ENCODE measurements at places on chromosomes 12 and 14.

DNA sequence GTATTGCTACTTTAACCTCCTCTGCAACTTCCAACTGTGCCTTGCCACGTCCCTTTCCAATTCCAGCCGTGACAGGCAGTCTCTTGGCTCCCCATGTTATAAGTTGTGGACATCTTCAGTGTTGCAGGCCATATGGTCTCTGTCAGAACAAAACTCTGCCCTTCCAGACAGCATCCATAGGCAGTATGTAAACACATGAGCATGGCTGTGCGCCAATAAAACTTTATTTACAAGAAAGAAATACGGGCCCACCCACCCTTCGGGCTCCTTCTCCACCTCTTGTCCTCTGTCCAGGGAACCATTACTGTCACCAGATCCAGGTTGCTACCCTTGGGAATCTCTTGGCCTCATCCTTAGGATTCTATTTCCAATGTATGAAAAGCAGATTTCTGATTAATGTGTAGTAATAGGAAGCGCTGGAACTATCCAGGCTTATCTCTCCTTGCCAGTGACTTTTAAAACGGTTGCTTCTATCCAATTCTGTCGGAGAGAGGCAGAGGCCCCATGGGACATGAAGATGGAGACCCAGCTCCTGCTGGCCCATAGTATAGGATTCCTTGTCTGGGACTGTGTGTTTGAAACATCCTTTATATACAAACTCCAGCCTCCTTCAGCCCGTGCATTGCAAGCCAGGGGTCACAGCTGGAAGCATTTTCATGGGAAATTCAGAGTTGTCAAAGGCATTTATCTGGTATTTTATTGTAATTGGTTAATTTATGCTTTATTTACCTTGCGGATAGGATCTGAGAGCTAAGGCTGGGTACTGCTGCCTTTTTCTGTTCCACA lies 114.4 kb downstream of the ZNF664 start:
- DNase-seq: no peak

- no peak for DNase-seq
Observed at GRCh38 chr12:94831081-94831751, 172.3 kb downstream of the NDUFA12 start.

- no peak for DNase-seq
Observed at GRCh38 chr14:29953501-29953900, 25.9 kb upstream of the PRKD1 start.

DNA sequence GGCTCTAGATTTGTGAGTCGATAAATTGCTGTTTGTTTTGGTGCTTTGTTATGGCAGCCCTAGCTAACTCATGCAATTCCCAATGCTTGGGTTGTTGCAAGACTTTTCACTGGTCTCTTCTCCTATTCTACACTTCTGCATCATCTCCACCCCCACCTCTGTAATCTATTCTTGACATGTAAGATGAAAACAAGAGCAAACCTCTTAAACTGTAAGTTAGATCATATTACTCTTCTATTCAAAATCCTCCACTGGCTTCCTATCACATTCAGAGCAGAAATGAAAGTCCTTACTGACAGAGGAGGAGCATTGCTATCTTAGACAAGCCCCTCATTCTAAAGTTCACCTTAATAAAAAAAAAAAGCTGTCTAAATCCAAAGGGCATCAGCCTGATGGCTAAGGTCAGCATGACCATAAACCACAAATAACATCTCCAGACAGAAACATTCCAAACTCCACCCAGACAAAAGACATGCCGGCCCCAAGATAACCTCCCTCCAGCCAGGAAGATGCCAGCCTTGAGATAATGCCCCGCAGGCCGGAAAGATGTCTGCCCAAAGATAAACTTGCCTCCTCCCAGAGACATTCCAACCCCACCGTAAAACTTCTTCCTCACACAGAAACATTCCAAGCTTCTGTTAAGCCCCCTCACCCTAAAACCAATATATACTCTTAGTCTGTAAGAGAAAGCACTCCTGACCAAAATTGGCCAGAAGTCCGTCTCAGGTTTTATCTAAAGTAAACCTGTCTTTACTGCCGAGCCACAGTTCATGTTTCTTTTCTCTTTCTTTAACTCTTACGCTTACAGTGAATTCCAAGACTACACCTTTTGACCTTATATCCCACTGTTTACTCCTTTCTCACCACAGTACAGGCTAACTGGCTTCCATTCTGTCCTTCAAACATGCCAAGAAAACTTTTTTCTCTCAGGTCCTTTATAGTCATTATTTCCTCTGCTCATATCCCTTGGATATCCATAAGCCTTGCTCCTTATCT lies 308.9 kb downstream of the KCNH5 start:
- DNase-seq: no peak

DNA sequence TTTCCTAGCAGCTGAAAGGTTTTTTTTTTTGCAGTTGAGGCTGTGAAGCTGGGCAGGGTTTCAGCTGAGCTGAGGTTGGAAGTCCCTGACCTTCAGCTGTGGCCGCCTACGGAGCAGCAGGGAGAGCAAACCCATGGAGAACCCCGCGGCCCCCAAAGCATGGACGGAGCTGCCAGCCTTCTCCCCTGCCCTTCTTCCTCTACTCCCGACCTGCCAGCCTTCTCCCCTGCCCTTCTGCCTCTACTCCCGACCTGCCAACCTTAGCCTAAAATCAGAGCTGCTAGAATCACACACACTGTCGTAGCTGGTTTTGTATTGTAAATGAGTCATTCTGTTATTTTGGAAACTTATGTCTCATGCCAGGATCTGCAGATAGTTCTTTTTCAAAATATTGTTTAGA lies 74.6 kb downstream of the PPP2R5C start:
- DNase-seq: no peak

DNA sequence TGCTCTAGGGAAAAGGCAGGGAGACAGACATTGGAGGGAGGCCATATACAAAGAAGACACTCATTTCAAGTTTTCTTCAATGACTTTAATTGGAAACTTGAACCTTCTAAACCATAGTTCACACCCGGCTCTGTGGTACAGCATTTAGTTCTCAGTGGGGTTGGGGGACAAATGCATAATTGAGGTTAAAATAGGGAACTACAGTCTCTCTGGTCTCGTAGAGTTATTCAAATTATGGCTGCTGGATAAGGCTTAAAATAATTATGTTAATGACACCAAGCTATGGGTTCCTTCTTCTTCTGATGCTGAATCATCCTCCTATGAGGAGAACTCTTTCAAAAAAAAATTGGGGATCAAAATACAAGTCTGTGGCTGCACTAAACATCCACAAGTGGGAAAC lies 3.8 kb upstream of the RPAP3 start:
- DNase-seq: no peak

All from activated T-cell treated with anti-CD3 and anti-CD28 coated beads for 48 hours (primary cell).